ENCODE measurements at places on chromosomes 2 and 18.
A peak's percentile ranks its signal among the peaks of the same experiment; 100 is the strongest.

DNA sequence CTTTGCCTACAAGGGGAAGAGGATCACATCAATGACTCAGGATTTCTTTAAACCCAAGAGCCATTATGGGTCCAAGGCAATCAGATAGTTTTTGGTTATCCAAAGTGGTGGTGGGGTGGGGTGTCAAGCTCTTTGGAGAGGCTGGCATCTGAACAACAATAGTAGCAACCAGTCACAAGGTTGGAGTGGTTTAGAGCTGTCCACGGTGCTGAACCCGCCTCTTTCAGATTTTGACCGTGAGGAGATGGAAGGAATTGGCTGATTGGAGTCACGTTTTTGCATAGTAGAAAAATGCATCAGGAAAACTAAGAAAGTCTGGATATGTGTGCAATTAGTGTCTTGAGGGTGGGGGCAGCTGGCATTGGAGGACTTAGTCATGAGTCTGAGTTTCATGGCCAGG, 159.9 kb downstream of the LOXHD1 start:
- DNase-seq = no peak

GRCh38 chr2:172375251-172375650, 52.1 kb upstream of the ITGA6 start:
- no peak for DNase-seq

- no peak for DNase-seq
These were observed 244.9 kb upstream of the ZSWIM2 start for GRCh38 chr2:187093771-187094412.

GRCh38 chr2:71692621-71693277, 239.4 kb downstream of the DYSF start:
- DNase-seq = no peak

GRCh38 chr2:218230882-218231281, 13.9 kb downstream of the ARPC2 start:
- DNase-seq = no peak

GRCh38 chr18:3758531-3758930, 308.6 kb downstream of the TGIF1 start:
- DNase-seq = no peak

DNA sequence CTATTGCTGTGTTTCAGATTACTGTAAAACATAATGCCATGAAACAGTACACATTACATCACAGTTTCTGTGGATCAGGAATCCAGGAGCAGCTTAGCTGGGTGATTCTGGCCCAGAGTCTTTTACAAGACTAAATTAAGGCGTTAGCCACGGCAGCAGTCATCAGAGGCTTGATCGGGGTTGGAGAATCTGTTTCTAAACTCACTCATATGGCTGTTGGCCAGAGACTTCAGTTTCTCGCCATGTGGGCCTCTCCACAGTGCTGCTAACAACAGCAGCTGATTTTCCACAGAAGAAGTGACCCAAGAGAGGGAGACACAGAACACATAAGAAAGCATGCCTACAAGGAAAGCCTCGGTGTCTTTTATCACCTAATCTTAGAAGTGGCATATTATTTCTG, 89.2 kb upstream of the MYO3B start:
- DNase-seq = no peak

GRCh38 chr18:58847383-58848071, 17.1 kb upstream of the ZNF532 start:
- no peak for DNase-seq

GRCh38 chr2:128809259-128809636, 490.6 kb upstream of the HS6ST1 start:
- DNase-seq = no peak

DNA sequence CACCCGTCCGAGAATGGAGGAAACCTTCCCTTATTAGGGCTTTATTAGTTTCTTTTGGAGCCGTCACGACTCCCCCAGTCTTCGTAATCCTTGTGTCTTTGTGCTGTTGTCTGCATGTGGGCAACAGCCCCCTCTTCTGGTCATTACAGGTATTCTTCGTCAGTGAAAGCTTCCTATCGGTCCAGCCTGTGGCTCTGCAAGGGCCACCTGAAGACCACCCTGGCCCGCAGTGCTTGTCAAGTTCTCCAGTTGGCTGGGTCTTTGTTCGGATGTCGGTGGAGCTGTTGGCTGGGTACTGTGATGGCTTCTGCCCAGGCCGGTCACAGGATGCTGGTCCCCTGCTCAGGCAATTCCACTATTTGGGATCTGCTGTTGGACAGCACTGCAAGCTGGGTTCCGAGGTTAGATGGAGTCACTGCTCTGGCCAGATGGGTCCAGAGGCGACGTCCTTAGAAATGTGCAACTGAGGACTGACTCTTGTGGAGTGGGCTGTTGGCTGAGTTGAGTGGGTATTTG, 19.2 kb downstream of the E2F6 start:
- peak; percentile 27 for DNase-seq

DNA sequence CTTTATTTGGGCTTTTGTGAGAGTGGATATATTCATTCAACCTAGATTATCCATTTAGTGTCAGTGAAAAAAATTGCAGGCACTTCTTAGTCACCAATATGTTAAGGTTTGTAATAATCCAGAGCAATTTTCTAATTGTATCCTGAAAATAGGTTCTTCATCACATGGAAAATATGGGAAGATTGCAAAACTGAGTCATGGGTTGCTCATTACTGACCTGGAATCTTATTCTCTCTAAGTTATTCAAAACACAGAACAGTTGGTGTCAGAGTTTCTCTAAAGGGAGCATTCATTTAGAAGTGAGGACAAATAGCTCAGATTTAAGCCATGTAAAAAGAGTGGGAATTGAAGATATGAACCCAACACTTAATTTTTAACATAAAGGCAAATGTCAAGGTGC, 181.3 kb downstream of the IKZF2 start:
- DNase-seq = no peak

GRCh38 chr2:105517814-105518705, 119.2 kb upstream of the FHL2 start:
- DNase-seq = no peak

- DNase-seq = no peak
These were observed 21.8 kb downstream of the NDUFB3 start for GRCh38 chr2:201093573-201093972.

Data from fibroblast of skin of left biceps (primary cell).